ENCODE measurements at places on chromosomes 4 and X.

DNA sequence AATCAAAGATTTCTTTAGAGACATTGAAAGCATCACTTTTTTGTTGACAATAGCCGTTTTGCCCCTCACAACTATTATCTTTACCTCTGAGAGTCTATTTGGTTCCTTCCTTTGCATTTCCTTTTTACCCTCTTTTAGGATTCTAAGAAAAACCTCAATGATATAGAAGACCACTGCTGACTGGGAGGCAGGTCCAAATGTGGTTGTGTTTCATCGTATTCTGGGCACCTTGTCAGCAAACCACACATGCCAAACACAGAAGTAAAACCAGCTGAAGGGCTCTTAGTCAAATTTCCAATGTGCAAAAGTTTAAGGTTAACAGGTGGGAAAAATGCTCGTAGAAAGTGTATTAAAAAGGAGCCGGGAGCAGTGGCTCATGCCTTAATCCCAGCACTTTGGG lies 5.1 kb upstream of the PRMT9 start:
- DNase-seq: no peak

GRCh38 chr4:128386761-128387599 lies 99.4 kb upstream of the PGRMC2 start:
- no peak for DNase-seq

- DNase-seq: no peak
Observed at GRCh38 chr4:14863418-14864364, 138.6 kb upstream of the CPEB2 start.

DNA sequence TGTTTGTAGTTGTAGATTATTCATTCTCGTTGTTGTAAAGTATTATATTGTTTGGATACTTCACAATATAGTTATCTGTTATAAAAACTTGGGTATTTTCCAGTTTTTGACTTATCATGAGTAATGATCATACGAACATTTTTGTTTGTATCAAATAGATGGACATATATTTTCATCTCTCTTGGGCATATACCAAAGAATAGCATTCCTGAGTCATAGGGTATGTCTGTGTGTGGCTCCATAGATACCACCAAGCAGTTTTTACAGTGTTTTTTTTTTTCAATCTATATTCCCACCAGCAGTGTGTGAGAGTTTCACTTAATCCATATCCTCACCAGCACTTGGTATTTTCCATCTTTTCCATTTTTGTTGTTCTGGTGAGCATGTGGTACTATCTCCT lies 89.7 kb upstream of the RAB40AL start:
- no peak for DNase-seq

DNA sequence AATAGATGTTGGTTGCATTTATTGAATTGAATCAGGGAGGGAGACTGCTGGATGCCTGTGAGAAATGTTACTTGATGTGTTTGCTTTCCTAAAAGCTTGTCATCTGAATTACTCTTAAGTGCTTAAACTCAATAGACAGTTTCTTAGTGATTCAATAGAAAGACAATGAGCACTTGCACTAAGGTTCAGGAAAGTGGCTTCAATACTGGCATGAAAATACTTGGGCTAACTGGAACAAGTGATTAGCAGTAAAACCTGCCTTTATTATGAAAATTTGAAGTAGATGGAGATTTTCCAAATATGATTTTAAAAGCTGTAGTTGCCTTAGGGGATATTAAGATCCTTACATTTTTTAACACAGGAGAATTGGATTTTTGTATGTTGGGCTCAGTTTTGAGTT lies 123.3 kb downstream of the RNF150 start:
- no peak for DNase-seq

DNA sequence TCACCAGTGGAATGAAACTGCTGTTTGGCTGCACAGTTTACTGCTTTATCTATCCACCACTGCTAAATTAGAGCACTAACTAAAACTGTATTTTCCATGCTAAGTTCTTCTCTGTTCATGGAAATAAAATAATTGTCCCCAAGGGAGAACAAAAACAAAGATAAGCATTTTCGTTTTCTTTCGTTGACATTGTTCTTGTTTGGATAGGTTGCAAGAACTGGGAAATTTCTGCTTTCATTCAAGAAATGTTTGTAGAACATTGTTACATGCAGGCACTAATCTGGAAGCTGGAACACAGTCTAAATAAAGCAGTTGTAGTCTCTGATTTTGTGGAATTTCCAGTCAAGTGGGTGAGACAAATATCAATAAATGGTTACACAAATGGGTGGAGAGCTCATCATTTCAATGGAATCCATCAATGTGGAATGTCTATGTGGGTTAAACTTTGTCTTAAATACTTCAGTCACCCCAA lies 5.8 kb upstream of the CXCL8 start:
- DNase-seq: no peak

- no peak for DNase-seq
Observed at GRCh38 chrX:108090491-108091263, 665 bp downstream of the PSMD10 start.

DNA sequence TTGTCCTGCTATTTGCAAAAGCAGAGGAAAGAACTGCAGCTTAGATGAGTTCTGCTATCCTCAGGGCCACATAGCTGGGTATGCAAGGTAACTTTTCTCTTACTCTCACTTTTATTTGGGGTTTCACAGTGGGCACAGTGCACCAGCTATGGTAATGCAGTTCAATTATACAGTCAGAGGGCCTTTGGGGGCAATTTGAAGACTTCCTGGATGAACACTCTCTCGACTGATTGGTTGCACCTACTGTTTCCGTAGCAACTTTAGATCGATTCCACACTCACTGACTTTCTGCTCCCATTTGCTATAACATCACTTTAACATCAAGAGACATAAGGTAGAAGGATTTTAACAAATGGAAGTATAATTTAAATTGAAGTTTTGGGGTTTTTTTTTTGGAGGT lies 128.6 kb downstream of the SLC39A8 start:
- no peak for DNase-seq

DNA sequence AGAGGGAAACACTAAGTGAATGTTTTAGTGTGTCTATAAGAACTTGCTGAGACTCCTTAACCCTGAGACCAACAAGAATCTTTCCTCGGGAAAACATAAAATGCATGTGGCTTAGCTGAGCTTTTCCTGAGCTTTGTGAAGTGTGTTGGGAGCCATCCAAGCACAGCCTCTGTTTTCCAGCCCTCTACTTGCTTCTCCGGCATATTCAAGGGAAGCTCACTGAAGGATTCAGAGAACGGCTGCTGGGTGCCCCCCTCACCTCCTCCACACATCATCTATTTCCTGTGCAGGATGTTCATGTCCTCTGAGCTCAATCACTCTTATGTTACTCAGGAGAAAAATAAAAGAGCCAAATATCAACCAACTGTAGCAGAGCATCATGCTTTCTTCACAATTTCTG lies 492.1 kb downstream of the IL15 start:
- DNase-seq: no peak

DNA sequence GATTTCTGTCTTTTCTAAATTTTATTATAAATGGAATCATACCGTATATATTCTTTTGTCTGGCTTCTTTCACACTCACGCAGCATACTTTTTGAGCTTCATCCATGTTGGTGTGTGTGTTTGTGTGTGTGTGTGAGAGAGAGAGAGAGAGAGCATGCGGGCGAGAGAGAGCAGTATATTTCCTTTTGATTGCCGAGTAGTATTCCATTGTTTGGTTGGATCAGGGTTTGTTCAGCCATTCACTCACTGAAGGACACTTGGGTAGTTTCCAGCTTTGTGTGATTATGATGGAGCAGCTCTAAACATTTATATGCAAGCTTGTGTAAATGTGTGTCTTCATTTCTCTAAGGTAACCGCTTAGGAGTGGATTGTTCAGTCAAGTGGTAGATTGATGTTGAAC lies 3.1 kb upstream of the L1CAM start:
- no peak for DNase-seq

DNA sequence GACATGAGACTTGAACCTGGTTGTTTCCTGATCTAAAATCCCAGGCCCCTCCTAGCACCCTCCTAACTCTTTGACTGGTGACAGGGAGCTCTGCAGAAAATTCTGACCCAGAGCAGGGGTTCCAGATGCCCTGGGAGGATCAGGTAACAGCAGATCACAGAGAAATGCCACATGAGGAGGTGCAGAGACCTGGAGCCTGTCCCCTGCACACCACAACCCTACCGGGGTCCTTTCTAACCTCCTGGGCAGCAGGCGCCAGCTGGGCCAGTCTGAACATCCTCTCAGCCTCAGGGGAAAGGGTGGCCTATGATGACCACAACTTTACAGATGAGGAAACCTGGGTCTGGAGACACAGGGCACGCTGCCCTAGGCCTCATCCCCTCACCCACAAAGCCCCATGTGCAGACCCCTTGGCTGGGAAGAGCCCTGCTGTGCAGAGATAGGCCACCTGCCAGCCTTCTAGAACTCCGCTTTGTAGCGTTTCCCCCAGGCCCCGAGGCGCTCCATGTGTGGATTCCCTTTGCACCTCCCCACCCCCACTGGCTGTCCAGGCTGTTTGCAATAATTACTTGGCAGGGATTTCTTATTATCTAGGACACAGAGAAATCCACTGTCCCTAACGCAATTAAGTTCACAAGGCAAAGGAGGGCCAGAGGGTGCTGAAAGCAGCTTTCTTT lies 36.5 kb downstream of the WDR1 start:
- DNase-seq: peak; percentile 5

- no peak for DNase-seq
Observed at GRCh38 chrX:39499996-39500395, 597.8 kb downstream of the BCOR start.

DNA sequence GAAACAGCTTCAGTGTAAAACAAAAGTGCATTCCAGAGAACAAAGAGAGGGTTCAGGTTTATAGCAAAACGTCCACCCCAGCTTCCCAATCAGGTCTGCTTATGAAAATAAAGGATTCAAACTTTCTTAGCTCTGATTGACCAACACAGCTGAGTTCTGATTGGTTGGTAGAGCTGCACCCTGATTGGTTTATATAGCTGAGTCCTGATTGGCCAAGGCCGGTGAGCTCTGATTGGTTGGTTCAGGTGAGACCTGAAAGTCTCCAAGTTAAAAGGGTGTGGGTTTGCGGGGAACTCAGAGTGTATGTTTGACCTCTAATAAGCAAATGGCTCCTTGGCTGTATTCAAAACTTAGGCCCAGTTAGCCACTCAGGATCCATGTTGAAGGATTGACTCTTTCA lies 20.9 kb downstream of the CLRN2 start:
- no peak for DNase-seq

- no peak for DNase-seq
Observed at GRCh38 chr4:180057299-180057721, 2185.9 kb upstream of the TENM3 start.

DNA sequence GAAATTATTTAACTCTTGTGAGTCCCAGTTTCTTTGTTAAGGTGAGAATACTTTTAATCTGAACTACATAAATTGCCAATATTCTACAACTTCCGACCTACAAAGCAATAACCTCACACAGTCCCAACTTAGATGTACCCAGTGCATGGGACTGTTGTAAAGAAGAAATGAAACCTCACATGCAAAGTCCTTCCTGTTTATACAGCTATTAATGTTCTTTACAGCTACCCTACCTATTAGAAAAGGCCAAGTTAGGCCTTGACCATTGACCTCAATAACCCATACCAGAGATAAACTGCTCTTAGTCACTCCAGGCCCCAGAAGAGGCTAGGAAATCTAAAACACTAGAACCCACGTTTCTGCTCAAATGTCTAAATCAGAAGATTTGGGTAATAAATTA lies 920.1 kb upstream of the TENM3 start:
- no peak for DNase-seq

DNA sequence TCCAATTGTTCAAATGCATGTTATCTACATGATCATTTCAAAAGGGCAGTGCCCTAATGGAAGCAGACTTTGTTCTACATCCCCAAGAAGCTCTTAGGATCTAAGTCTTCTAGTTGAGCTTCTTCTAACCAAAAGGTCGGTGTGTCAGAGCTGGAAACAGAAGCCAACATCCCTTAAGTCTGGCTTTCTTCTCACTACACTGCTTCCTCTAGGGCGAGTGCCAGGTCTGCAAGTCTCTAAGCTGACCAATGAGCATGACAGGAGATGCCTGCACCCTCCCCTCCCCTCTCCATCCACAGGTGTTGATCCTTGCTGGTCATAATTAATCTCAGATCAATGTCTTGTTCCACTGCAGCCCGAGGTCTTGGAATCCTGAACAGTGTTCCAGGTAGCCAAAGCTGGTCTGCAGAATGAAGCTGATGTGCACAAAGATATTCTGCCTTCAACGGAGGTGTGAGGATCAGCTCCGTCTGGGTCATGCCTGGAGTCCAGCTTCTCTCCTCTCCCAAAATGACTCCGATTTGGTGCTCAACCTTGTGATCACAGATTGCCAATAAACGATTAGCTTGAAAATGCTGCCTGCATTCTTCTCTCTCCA lies 44.1 kb downstream of the WDR1 start:
- no peak for DNase-seq

- no peak for DNase-seq
Observed at GRCh38 chrX:114675365-114675764, 91.5 kb downstream of the HTR2C start.

DNA sequence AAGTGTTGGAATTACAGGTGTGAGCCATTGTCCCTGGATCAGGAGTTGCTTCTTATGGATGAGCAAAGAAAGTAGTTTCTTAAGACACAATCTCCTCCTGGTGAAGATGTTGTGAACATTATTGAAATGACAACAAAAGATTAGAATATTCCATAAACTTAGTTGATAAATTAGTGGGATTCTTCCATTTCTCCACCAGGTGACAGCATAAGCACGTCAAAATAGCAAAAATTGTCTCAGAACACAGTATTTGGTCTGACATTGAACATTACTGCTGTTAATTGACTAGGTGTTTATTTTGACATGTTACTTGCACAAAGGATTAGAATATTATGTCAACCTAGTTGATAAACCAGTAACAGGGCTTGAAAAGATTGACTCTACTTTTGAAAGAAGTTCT lies 21.6 kb downstream of the CLDN34 start:
- DNase-seq: no peak

DNA sequence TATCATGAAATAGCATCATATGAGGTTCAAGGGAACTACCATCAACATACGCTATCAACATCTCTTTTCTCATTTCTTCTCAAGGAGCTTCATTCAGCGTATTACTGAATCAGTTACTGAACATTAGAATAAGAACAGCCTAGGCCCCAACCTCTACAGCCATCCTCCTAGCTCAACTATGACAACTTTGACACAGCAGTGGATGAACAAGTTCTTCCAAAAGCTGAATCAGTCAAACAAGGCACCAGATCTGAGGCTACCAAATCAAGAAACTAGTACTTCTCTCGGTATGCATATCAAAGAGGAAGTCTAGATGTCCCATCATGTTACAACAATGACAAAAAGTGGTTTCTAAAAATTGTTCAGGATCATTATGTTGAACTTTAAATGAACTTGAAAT lies 57.4 kb downstream of the GATB start:
- no peak for DNase-seq

DNA sequence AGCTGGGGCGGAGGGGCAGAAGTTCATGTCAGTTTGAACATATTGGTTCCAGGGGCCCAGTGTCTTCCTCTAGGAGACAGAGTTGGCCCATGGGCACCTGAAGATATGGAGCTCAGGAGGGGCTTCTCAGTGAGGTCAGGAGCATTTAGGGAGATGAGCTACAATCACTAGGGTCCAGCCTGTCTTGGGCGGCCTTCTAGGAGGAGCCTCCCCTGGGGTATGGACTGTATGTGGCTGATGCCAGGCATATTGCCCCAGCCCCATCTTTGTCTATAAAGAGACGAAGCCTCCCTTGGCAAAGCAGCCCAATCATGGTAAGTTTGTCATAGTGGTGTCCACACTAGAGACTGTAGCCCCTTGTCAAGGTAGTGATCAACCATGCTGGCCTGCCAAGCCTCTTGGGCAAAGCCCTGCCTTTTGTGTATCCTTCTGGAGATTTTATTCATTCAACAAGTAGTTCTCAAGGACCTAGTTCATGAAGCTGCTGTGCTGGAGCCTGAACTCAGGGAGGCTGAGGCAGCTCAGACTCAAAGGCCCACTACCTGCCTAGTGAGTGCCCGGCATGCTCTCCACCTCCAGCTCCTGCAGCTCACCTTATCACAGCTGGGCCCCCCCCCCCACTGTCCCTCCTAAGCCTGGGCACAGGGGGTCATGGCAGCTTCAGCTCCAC lies 5.4 kb upstream of the CNGA2 start:
- no peak for DNase-seq

All from activated T-cell treated with anti-CD3 and anti-CD28 coated beads, Interleukin-2, amount 50 U/mL, for 48 hours (primary cell).